NCI-H1092 (cell line): ENCODE measurements at places on chromosomes 2 and 18.

GRCh38 chr2:43083710-43084698 is 142.4 kb downstream of the ZFP36L2 start:
- no peak for DNase-seq

GRCh38 chr2:197996583-197996982 is 192.2 kb downstream of the PLCL1 start:
- DNase-seq: no peak

DNA sequence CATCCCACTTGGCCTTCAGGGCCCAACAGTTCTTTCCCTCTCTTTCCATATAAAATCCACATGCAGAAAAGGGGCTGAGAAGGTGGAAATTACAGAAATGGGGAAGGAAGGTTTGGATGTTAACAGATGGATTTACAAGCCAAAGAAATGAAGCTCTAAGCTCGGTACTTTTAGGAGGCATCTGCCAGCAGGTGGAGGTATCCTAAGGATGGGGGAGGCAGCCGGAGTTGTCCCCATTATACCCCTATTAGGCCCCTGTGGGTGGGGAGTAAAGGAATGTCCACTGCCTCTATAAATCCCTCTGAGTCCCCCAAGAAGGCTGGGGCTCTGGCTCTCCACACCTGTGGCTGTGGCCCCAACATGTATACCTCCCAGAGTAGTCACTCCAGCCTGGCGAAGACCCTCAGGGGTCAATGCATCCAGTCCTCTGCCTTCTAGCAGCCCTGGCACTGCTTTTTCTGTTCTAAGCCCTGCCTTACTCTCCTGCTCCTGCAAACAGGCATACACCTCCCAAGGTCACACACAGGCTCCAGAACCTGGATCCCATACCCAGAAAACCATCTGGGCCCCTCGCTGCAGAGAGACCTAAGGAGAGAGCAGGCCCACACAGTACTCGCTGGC is 1.2 kb downstream of the FBXO41 start:
- DNase-seq: no peak

GRCh38 chr2:181887045-181887444 is 4.5 kb upstream of the ITPRID2 start:
- no peak for DNase-seq

DNA sequence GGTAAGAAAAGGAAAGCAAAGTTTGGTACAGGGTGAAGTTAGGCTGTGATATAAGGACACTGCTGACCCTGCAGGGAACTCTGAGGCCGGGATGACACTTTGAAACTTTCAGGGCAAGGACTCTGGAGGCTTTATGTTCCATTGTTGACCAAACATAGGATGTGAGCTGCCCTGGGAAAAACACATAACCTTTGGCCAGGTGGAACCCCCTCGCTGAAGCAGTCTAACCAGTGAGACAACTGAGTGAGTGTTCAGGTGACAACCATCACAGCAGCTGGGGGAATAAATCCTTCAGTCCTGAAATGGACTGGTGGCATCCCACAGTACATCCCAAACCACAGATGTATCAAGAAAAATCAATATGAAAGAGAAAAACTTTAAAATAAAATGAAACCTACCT is 280.9 kb upstream of the CDH2 start:
- no peak for DNase-seq

- DNase-seq: peak; percentile 26
Measured at GRCh38 chr2:171102802-171103201, 57.9 kb downstream of the TLK1 start.
